ENCODE measurements at places on chromosomes 3 and 15. TPM values are rescaled to one million over a fixed set of nuclear protein-coding genes. Genes with fewer than 3 reads are reported as not detected.

EID1 gene
- 73.9 TPM for total RNA-seq

HYAL2 gene
- total RNA-seq: 29.6 TPM

DNA sequence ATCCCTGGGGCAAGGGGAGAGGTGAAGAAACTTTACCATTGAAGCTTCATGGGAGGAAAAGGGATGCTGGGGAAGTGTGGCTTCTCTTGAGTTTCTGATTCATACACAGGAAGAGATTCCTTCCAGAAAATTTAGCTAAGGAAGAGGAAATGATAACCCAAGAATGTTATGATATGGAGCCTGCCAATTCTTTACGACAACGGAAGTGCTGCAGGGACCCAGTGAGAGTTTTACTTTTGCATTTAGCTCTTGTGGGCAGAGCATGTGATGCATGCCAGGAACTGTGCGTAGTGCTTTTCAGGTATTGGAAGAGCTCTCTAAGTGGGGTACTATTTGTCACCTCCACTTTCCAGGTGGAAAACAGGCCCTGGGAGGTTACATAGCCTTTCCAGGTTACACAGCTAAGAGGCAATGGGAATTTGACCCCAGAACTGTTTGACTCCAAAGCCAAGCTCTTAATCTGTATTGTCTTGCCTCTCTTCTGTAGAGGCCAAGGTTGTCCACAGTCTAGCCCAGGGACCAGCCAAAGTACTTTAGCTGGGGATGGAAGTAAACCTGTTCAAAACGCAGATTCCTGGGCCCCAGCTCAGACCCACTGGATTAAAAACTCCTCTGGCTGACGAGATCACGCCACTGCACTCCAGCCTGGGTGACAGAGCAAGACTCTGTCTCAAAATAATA is 23.0 kb downstream of the CMTM7 start:
- no peak for DNase-seq

PRKAR2A gene
- 78.9 TPM for total RNA-seq

EXD1 gene
- total RNA-seq: 0.70 TPM

CD80 gene
- total RNA-seq: not detected

GRCh38 chr15:100471933-100472332 is 56.8 kb downstream of the CERS3 start:
- DNase-seq: no peak

USP50 gene
- total RNA-seq: not detected

GRCh38 chr3:57423335-57423734 is 120.8 kb downstream of the DNAH12 start:
- no peak for DNase-seq

- no peak for DNase-seq
Measured at GRCh38 chr3:62587579-62588031, 214.3 kb upstream of the FEZF2 start.

DNA sequence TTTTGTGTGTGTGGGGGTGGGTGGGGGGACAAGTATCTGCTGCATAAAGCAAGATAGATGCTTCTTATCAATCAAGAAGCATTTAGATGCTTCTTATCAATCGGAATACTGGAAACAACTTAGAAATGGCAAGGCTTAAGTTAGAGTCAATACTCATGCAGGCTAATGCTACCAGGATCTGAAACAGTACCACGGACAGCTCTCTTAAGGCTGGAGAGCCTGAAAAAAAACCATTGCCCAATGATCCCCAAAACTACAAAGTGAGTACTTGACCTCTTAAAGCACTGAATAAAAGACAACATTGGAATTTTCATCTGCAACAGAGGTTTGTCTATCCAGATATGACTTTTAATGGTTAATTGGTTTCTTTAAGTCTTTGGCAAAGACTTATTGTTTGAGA is 262.3 kb downstream of the GAP43 start:
- DNase-seq: no peak

- DNase-seq: no peak
Measured at GRCh38 chr3:68996356-68996995, 17.0 kb downstream of the EOGT start.

EFCC1 gene
- 0.24 TPM for total RNA-seq

DNA sequence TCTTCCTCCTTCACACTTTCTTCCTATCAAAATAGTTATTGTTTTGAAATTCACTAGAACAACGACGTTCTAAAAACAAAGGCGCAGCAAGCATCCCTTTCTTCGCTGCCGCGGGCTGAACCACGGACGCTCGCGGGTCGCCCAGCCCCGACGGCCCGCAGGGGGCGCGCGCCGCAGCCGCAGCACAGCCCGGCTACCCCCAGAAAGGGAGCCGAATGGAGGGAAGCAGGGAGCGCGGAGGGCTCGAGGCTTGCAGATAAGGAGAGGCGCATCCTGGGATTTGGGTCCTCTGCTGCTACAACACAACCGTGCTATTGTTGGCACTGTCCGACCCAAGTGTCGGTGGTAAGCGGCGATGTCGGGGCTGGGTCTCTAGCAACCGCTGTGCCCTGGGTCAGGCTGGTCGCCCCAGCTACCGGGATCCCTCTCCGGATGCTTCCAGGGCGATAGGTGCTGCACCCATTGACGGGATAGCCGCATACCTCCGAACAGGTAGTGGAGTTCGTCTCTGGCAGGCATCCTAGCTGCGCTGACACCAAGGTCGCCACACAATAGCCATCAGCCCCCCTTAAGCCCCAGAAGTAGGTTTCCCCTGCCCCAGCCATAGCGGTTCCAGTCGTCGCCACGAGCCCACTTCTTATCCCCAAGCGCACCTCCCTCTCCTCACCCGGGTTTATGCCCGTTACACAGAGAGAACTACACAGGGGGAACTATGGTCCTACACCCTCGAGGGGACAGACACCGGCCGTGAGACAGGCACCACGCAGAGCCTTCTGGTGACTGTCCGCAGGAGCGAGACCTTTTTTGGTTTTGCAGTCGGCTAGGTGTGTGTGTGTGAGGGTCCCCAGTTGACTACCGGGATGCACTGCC is 6.0 kb downstream of the ONECUT1 start:
- no peak for DNase-seq

PDHB gene
- 69.8 TPM for total RNA-seq

- DNase-seq: no peak
Measured at GRCh38 chr3:32257042-32257441, 18.6 kb downstream of the CMTM8 start.

CHRD gene
- total RNA-seq: not detected

- no peak for DNase-seq
Measured at GRCh38 chr3:54563501-54564200, 364.2 kb downstream of the LRTM1 start.

STRA6 gene
- 83.6 TPM for total RNA-seq

RPL14 gene
- 2,201 TPM for total RNA-seq

- DNase-seq: no peak
Measured at GRCh38 chr15:101710806-101711205, 13.5 kb downstream of the TARS3 start.

- DNase-seq: no peak
Measured at GRCh38 chr3:184158404-184158803, 3.2 kb downstream of the DVL3 start.

GRCh38 chr15:62432702-62433398 is 267.8 kb upstream of the C2CD4B start:
- DNase-seq: no peak

- DNase-seq: no peak
Measured at GRCh38 chr3:103906304-103906703, 1460.4 kb upstream of the ALCAM start.

ACTRT3 gene
- total RNA-seq: 1.5 TPM

GRCh38 chr3:44661189-44661588 is 12.7 kb downstream of the ZNF35 start:
- no peak for DNase-seq

CCDC174 gene
- 14.7 TPM for total RNA-seq

ZBBX gene
- total RNA-seq: 0.38 TPM

- DNase-seq: no peak
Measured at GRCh38 chr3:192481638-192482037, 245.7 kb downstream of the FGF12 start.

- DNase-seq: no peak
Measured at GRCh38 chr15:36472672-36473071, 106.8 kb upstream of the CDIN1 start.

DNA sequence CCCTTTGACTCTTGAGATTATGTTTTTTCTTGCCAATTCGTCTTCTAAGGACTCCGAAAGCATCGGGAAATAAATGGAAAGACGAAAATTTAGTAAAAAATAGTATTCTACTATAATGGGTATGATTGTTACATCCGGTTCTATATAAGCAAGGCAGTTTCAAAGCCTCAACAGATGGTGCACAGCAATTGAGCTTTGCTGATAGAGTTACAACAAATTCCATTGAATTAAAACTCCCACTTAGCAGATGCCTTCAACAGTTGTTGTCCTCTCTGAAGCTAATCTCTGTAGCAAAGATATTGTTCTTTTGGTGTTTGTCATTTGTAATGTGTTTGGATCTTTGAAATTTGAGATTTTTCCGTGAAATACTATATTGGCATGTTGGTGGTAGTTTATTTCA is 16.1 kb upstream of the GHSR start:
- DNase-seq: no peak

DNA sequence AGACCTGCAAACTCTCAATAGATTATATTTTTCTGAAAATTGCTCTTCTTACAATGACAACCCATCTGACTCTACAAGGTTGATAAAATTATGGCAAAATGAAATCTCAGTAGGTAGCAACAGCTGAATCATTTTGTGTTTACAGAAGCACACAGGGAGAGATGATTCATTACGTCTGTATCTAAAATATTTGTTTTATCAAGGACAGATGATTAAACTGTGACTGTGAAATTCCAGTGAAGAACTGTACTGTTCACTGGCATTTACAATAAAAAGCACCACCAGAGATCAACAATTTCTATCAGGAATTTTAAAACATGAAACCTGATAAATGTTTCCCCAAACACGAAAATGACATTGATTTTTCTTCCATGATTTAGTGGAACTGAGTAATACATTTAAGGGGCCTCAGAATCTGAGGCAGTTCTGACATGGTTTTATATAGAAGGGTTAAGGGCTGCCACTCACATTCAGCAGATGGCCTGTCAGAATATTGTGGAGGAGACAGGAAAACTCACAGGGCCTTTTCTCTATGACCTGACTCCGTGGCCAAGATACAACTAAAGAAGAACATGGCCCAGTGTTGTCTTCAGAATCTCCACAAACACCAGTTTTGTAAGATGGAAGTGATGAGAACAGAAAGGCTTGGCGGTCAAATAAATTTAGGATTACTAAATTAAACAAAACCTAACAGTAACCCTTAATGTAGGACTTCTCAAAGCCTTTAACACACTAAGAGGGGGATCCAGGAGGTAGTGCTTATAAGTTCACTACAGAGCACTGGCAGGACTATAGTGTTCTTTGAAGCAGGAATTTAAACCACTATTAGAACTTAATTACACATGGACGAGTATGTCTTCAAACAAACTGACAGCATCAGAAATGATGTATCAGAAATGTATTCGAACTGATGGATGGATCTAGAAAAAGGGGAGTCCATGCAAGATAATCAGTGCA is 25.9 kb downstream of the RAD18 start:
- peak; percentile 88 for DNase-seq

DNA sequence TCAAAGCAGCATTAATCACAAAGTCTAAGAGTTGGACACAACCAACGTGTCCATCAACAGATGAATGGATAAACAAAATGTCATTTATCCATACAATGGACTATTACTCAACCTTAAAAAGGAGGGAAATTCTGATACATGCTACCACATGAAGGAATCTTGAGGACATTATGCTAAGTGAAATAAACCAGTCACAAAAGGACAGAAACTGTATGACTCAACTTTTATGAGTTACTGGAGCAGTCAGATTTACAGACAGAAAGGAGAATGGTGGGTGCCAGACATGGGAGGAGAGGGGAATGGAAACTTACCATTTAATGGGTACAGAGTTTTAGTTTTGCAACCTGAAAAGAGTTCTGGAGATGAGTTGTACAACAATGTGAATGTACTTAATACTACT is 43.0 kb upstream of the SEC13 start:
- DNase-seq: no peak

C3orf33 gene
- 2.3 TPM for total RNA-seq

DNA sequence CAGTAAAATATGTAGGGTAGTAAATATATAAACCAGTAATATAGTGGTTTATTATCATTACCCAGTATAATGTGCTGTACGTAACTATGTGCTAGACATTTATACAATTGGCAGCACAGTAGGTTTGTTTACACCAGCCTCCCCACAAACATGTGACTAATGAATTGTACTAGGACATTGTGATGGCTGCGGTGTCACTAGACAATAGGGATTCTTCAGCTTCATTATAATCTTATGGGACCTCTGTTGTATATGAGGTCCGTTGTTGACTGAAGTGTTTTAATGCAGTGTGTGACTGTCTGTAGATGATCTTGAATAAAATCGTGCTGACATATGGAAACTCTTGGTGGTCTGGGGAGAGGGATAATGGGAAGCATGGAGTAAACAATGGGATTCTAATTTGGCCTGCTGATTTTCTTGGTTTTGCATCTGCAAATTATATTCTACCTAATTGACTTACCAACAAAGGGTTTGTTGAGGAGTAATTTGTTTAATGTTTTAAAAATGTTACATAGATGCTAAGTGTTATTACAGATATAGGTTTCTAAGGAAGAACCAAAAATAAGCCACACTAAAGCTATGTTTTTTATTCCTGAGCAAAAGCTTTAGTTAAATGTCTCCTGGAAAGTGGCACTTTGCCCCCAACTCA is 496.5 kb upstream of the TBL1XR1 start:
- no peak for DNase-seq

TMCO5A gene
- 0.35 TPM for total RNA-seq

DNA sequence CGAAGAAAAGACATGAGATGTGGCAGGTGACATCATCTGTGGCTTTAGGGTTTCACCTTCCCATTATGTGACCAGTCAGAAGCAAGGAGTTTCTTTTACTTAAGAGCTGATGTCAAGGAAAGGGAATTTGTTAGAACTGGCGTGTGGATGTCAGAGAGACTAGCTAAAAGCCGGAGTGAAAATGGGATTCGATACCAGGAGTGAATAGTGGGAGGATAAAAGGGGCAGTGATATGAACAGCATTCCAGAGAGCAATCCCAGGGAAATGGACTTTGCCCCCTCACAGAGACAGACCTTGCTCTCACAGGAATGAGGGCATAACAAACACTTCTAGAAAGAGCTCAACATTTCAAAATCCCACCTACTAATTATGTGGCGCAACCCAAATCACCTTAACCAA is 5.9 kb upstream of the FMN1 start:
- peak; percentile 55 for DNase-seq

- no peak for DNase-seq
Measured at GRCh38 chr15:77867266-77868047, 210.1 kb downstream of the TBC1D2B start.

- no peak for DNase-seq
Measured at GRCh38 chr3:167785790-167786189, 50.3 kb downstream of the SERPINI1 start.

SLITRK3 gene
- not detected for total RNA-seq

KIF15 gene
- total RNA-seq: 25.8 TPM
